ENCODE measurements at places on chromosomes 4 and X.

DNA sequence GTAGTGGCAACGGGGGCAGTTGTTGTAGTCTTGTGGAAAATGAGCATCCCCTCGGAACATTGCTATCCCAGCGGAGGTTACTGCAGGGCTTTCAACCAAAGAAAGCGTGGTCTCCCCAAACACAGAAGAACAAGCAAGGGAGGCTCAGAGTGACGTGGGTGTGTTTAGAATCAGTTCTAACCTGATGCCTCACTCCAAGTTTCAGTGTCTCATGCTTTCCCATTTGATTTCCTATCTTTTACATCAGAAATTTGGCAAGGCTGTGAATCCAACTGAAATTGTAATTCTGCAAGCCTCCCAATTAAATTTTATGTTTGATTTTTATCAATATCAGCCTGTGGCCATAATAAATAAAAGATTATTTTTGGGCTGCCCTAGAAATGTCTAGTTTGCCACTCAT is 156.1 kb upstream of the LNX1 start:
- DNase-seq, result no peak

- no peak for DNase-seq
These were observed 242.6 kb downstream of the ANKRD50 start for GRCh38 chr4:124469981-124470380.

DNA sequence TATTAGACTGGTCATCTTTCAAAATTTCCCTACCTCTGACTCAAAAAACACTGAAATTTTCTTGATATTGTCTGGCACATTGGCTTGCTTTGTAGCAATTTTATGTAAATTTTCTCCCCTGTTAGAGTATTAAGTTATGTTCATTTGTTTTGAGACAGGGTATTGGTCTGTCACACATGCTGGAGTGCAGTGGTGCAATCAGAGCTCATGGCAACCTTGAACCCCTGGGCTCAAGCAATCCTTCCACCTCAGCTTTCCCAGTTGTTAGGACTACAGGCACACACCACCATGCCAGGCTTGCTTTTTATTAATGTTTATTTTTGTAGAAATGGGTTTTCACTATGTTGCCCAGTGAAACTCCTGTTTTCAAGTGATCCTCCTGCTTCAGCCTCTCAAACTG is 17.5 kb downstream of the FABP2 start:
- DNase-seq, result no peak

DNA sequence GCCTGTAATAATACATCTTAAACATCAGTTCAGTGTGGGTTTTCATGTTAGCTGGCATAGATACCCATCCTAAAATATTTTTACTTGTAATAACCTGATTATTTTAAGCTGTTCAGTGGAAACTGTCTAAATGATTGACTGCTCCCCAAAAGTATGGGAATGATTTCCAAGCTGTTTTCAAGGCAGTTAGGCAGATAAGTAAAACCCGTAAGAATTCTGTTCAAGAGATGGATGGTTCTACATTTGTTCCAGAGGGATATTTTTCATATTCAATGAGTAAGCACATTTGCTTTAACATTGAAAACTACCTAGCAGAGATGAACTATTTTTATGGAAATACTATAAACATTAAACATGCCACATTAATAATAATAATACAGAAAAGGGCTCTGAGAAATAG is 161.1 kb downstream of the UNC5C start:
- no peak for DNase-seq

GRCh38 chr4:7691982-7692381 is 247.7 kb downstream of the AFAP1 start:
- no peak for DNase-seq

DNA sequence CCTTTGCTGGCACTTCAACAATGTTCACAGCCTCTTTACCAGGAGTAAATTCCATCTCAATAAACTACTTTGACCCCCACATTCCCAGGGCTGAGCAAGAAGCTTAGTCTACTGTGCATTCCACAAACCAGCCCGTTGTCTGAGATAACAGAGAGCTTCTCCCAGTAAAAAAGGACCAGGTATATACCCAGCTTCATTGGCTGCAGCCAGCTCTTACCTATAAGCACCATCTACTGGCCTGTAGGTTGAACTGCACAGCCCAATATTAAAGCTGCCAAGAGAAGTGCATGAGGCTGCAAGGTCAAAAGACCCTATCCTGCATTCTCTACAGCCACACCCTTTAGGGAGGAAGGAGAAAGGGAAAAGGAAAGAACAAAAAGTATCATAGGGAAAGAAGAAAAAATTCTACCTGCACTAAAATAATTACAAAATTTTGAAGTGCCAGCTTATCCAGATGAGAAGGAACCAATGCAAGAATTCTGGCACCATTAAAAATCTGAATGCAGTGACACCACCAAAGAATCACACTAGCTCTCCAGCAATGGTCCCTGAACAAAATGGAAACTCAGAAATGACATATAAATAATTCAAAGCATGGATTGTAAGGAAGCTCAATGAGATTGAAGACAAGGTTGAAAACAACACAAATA is 45.7 kb upstream of the INTU start:
- DNase-seq, result no peak

GRCh38 chr4:183633476-183634400 is 25.2 kb downstream of the RWDD4 start:
- no peak for DNase-seq

DNA sequence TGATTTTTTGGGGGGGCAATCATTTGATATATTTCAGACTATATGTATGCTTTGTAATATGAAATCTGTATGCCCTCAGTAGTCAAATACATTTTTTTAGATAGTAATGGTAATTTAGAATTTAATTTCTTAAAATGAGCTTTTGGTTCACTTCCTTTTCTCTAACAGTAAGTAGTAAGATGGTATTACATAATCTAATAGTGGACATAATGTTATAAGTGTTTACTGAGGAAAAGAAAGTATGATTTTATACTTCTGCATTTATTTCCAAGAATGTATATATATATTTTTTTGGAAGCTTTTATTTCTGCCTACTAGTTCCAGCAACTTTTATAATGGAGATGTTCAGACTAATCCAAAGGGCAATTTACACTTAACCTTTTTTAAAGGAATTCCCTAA is 1450.7 kb upstream of the TENM3 start:
- DNase-seq, result no peak

- no peak for DNase-seq
These were observed 17.8 kb downstream of the GAB3 start for GRCh38 chrX:154733066-154733425.

GRCh38 chrX:53681661-53682060 is 4.9 kb downstream of the HUWE1 start:
- DNase-seq, result peak; percentile 37

GRCh38 chrX:30570505-30570904 is 7.1 kb downstream of the TASL start:
- no peak for DNase-seq

- no peak for DNase-seq
These were observed 29.3 kb downstream of the CXorf58 start for GRCh38 chrX:23937100-23937499.

GRCh38 chr4:14176613-14177012 is 549.1 kb upstream of the BOD1L1 start:
- DNase-seq, result no peak

DNA sequence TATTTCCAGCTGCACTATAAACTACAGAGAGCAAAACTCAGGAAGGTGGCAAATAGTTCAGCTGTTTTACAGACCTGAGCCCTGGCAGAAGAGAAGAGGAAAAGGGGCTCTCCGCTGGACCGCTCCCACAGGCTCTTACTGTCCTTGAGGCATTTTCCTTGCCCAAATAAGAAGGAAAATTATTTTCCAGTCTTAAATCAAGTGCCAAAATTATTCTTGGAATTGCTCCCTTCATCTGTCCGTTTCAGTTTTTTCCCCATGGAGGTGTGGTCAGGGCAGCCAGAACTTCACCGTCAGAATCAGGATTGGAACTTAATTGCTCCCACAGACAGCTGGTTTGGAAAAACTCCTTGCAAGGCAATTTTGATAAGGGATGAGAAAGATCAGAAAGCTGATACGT is 35.2 kb upstream of the SPINK2 start:
- no peak for DNase-seq

DNA sequence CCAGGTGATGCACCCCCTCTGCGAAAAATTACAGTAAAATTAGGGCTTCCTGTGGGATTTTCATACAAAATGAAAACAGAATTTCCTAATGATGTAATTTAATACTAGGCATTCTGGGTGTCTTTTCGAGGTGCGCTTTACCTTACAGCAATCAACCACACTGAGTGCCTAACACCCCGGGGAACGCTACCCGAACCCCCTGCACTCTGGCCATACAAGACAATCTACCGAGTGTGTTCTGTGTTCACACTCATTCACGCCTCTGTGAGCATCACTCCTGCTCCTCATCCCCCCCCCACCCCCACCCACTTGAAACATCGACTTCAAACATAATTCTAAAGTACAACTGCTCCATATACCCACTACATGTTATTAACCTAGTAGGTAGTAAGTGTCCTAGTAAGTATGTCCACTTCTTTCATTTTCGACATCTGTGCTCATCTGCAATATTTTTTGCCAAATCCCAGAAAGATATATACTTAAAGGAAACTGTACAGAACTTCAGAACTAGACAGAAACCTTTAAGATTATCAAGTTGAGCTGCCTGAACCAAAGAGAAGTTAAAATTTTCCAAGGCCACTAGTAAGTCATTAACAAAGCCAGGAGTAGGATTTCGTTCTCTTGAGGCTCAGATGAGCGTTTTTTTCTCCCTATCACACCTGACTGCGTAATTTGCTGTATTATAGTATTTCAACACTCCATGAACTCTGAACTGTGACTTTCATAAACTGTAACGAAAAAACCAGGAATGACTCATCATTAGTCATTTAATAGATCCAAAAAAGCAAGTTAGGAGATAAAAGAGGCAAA is 80.0 kb downstream of the FAT1 start:
- no peak for DNase-seq

- DNase-seq, result no peak
These were observed 53.5 kb upstream of the TEX13C start for GRCh38 chrX:125266153-125266660.

GRCh38 chr4:108113229-108113628 is 55.5 kb downstream of the LEF1 start:
- DNase-seq, result peak; percentile 60

DNA sequence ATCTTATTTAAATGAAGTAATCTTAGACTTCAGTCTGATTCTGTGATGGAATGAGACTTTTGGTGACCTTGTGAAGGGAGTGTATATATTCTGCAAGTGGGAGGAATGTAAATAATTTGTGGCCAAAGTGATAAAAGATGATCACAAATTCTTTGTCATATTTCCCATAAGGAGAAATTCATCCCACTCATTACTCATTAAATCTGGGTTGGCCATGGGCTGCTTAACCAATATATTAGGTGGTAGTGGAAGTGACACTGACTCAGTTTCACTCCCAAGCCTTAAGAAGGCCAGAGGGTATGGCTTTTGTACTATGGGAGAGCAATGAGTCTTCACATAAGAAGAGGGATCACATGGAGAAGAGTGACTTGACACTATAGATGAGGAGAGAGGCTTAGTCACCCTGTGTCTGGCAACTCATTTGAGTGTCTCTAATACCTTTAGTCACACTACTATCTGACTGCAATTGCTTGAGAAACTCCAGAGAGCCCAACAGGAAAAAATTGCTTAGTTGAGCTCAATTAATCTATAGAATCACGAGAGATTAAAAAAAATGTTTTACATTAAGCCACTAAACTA is 408.2 kb upstream of the PITX2 start:
- DNase-seq, result no peak

- no peak for DNase-seq
These were observed 138.6 kb downstream of the AMELX start for GRCh38 chrX:11431786-11432185.

Data from activated CD4-positive, alpha-beta memory T cell treated with anti-CD3 and anti-CD28 coated beads for 36 hours (primary cell).